ENCODE measurements at places on chromosomes 6 and 20.

DNA sequence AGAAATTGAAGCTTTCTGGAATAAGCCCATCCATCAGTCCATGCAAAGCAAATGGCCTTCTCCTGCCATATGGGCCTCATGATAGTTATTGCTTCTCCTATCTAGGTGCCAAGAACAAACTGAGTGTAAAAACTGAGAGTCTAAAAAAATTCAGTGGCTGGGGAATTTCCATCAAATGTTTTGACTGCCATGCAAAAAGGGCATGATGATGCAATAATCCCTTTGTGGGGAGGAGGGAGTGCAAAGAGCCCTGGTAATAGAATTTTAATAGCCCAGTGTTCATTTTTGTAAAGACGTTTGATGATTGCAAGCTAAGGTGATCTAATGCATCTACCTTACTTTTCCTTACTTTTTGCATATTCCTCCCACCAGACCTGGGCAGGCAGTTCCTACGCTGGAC lies 683.7 kb downstream of the EPM2A start:
- H3K4me1 ChIP-seq, result no peaks in the 10 kb centered on the region
- DNase-seq, result no peak
- H3K27ac ChIP-seq, result no peak overlapping the region
- no peaks in the 10 kb centered on the region for H3K27me3 ChIP-seq
- H3K36me3 ChIP-seq, result no peaks in the 10 kb centered on the region

GRCh38 chr6:3455147-3455568 lies 1.7 kb downstream of the SLC22A23 start:
- peaks cover 36% of the 10 kb centered on the region for H3K4me1 ChIP-seq
- peaks cover 6% of the 10 kb centered on the region for H3K27me3 ChIP-seq
- peak; percentile 58 for DNase-seq
- H3K27ac ChIP-seq, result no peak overlapping the region
- peak overlapping the region; percentile 72 for H3K4me3 ChIP-seq
- no peaks in the 10 kb centered on the region for H3K36me3 ChIP-seq

GRCh38 chr6:68990317-68990716 lies 355.2 kb downstream of the ADGRB3 start:
- DNase-seq, result no peak
- no peaks in the 10 kb centered on the region for H3K36me3 ChIP-seq
- no peaks in the 10 kb centered on the region for H3K27me3 ChIP-seq

GRCh38 chr6:140203661-140204147 lies 829.3 kb upstream of the CITED2 start:
- no peak overlapping the region for H3K4me3 ChIP-seq
- H3K27ac ChIP-seq, result no peak overlapping the region
- no peaks in the 10 kb centered on the region for H3K36me3 ChIP-seq

DNA sequence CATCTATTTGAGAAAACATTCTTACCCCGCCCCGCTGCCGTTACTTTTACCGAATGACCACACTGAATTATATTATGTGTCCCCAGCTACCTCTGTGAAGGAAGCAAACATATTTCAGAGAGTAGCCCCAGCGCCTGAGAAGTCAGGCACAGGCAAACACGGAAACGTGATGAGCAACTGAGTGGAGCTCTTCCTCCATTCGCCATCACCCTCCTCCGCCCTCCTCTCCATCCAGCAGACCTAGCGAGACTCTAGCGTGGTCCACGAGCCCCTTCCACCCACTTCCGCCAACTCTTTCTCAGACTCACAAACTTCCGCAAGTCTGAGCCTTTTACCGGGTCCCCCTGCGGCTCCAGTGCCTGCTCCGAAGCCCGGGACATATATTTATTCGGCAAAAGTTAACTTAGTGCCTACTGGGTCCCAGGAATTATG lies 582 bp downstream of the SNRPB start:
- peak; percentile 42 for DNase-seq
- H3K4me3 ChIP-seq, result peak overlapping the region; percentile 90
- H3K27me3 ChIP-seq, result no peaks in the 10 kb centered on the region
- H3K36me3 ChIP-seq, result peaks cover 38% of the 10 kb centered on the region
- peaks cover 23% of the 10 kb centered on the region for H3K4me1 ChIP-seq
- peak overlapping the region; percentile 91 for H3K27ac ChIP-seq

DNA sequence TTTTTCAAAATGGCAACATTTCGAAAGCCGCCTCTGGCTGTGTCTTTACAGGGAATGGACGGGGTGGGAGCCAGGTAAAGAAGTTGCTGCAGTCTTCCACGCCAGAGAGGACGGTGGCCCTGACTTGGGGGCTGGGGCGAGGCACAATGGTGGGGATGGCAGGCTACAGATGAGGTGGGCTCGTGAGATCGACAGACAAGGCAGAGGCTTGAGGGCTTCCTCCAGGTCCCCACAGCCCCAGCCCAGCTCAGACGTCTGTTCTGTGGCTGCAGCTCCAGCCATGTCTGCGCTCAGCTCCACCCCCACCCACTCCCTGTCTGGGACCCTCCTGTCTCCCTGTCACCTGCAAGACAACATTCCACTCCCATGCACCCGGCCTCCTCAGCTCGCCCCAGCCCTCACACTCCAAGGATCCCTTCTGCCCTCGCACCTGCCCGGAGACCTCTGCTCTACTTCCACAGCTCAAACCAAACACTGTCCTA lies 7.4 kb upstream of the C20orf144 start:
- no peak overlapping the region for H3K27ac ChIP-seq
- H3K27me3 ChIP-seq, result no peaks in the 10 kb centered on the region
- H3K4me1 ChIP-seq, result no peaks in the 10 kb centered on the region
- no peak for DNase-seq
- no peak overlapping the region for H3K4me3 ChIP-seq
- H3K36me3 ChIP-seq, result no peaks in the 10 kb centered on the region

DNA sequence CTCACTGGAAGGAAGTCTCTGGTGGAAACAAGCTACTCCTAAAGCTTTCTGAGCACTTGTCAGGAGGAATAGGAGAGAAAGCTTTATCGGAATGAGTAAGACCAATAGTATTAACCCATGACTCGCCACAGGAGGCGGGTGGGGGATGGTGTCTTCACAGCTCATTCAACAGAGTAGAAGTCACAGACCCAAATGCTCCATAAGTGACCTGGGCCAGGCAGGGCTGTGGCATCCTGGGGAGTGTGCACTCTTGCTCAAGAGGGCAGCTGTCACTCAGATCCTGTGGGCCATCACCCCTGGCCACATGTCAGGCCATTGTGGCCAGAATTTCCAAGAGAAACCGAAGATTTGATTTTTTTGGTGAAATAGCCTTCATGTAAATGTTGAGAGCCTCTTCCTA lies 116.0 kb downstream of the SYCP2 start:
- no peaks in the 10 kb centered on the region for H3K4me1 ChIP-seq
- no peak overlapping the region for H3K27ac ChIP-seq
- H3K36me3 ChIP-seq, result no peaks in the 10 kb centered on the region
- no peak overlapping the region for H3K4me3 ChIP-seq
- DNase-seq, result no peak

DNA sequence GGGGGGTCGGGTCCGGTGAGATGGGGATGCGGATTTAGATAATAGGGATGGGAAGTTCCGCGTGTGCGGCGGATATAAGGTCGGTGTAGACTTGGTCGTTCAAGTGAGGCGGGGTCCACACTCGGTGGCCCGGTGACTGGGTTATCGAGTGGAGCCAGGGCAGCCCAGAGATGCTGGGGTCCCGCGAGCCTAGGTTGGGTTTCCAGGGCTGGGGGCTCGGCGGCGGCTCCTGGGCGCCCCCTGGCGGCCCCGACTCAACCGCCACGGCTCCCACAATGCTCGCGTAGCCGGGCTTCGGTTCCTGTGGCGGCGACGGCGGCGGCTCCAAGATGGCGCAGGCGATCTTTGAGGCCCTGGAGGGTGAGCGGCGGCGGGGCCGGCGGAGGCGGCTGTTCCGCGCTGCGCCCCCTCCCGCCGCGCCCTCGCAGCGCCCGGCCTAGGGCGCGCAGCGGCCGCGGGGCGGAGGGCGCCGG lies at the start of gene ZNF341:
Gene ZNF341, plus strand, starts transcription at position 304 of the 473 bp plus-strand sequence. Its CDS starts 26 bp downstream, at position 330.
- no peaks in the 10 kb centered on the region for H3K27me3 ChIP-seq
- H3K27ac ChIP-seq, result peak within 1 kb of the TSS; percentile 57
- H3K4me3 ChIP-seq, result peak within 1 kb of the TSS; percentile 85
- H3K36me3 ChIP-seq, result no peaks in the 10 kb centered on the region
- peak; percentile 90 for DNase-seq

DNA sequence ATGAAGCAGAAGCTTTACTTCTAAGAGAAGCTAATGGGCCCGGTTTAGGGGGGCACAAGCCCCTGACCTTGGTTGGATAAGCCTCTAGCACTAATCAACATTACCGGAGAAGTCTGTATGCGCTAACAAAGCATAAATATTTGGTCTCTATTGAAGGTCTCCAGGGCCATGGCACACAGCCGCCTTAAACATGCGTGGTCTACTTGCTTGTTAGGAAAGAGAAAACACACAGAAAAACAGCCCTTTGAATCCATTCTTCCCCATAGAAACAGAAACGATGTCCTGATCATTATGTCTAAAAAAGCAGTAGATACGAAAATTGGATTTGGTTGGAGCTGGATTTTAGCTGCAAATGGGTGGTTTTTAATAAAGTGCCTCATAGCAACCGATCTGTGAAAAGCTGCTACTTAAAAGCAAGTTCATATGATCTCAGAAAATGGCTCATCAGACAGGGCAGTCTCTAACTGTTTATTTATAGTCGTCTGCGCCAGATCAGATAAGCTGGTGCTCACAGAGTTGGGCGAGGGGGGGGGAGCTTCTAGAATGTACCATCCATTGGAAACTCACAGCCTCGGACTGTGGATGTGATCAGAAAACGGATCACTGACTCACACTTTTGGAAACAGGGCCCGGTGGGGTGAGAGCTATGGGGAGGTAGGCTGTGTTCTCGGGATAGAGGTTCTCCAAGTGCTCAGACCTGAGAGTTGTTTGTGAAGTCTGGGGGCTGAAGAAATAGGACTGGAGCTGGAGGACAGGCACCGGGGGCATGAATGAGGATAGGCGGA lies 35.3 kb upstream of the APCDD1L start:
- H3K4me3 ChIP-seq, result no peak overlapping the region
- H3K36me3 ChIP-seq, result no peaks in the 10 kb centered on the region
- no peak for DNase-seq
- peaks cover 5% of the 10 kb centered on the region for H3K27me3 ChIP-seq

- no peak overlapping the region for H3K27ac ChIP-seq
- DNase-seq, result no peak
- H3K4me1 ChIP-seq, result no peaks in the 10 kb centered on the region
- H3K27me3 ChIP-seq, result no peaks in the 10 kb centered on the region
Measured at GRCh38 chr6:105628156-105628860, 225.4 kb upstream of the PREP start.

DNA sequence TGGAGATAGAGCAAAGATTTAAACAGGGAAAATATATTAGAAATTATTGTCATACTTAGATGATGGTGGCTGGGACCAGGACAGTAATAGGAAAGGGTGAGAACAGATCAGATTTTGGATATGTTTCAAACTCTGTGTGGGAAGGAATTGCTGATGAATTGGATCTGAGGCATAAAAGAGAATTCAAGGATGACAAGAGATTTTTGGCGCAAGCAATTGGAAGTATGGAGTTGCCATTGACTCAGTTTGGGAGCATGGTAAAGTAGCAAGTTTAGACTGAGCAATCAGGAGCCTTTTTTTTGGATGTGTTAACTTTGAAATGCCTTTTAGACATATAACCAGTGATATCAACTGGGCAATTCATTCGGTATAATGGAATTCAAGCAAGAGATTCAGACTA lies 14.4 kb downstream of the TAB2 start:
- no peak overlapping the region for H3K27ac ChIP-seq
- no peak for DNase-seq
- H3K36me3 ChIP-seq, result no peaks in the 10 kb centered on the region
- H3K27me3 ChIP-seq, result no peaks in the 10 kb centered on the region

- no peak overlapping the region for H3K4me3 ChIP-seq
- DNase-seq, result no peak
- no peaks in the 10 kb centered on the region for H3K4me1 ChIP-seq
- no peaks in the 10 kb centered on the region for H3K36me3 ChIP-seq
- H3K27me3 ChIP-seq, result no peaks in the 10 kb centered on the region
Measured at GRCh38 chr6:125231574-125232343, 70.0 kb downstream of the HDDC2 start.

GRCh38 chr20:47487175-47487917 lies 14.3 kb upstream of the NCOA3 start:
- peak overlapping the region; percentile 19 for H3K4me3 ChIP-seq
- no peaks in the 10 kb centered on the region for H3K27me3 ChIP-seq
- peaks cover 28% of the 10 kb centered on the region for H3K4me1 ChIP-seq
- peak overlapping the region; percentile 74 for H3K27ac ChIP-seq

DNA sequence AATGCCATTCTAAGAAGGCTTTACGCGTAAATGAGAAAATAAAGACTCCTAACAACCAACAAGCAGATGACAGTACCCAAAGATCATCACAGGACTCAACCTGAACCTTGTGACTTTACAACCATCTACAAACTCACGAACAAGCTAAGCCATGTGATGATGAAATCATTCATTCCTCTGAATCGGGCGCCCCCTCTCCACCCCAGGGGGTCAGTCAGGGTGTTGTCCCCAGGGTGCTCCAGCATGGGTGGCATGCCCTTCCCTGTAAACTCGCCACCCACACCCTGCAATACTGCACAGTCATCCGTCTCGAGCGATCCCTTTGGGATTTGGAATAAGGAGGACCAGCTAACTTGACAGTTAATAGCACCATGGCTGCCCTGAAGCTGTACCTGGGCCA lies 12.6 kb downstream of the SERPINB6 start:
- no peak overlapping the region for H3K4me3 ChIP-seq
- peaks cover 9% of the 10 kb centered on the region for H3K36me3 ChIP-seq
- H3K4me1 ChIP-seq, result peaks cover 8% of the 10 kb centered on the region
- no peaks in the 10 kb centered on the region for H3K27me3 ChIP-seq

DNA sequence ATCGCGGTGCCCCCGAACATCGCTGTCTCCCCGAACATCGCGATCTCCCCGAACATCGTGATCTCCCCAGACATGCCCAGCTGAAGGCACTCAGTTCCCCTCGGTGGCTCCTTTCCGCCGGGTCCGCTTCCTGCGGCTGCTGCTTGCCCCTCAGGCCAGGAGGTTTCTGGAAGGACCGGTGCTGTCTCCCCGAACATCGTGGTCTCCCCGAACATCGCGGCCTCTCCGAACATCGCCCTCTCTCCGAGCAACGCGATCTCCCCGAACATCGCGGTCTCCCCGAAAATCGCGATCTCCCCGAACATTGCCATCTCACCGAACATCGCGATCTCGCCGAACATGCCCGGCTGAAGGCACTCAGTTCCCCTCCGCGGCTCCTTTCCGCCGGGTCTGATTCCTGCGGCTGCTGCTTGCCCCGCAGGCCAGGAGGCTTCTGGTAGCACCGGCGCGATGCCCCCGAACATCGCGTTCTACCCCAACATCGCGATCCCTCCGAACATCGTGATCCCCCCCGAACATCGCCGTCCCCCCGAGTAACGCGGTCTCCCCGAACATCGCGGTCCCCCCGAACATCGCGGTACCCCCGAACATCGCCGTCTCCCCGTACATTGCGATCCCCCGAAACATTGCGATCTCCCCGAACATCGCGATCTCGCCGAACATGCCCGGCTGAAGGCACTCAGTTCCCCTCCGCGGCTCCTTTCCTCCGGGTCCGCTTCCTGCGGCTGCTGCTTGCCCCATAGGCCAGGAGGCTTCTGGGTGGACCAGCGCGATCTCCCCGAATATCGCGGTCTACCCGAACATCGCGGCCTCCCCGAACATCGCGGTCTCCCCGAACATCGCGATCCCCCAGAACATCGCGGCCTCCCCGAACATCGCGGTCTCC lies 808 bp downstream of the ULBP1 start:
- H3K4me3 ChIP-seq, result peak overlapping the region; percentile 55
- peaks cover 62% of the 10 kb centered on the region for H3K27me3 ChIP-seq
- peaks cover 31% of the 10 kb centered on the region for H3K4me1 ChIP-seq
